Activated T-helper 17 cell treated with anti-CD3 and anti-CD28 coated beads, Interleukin-2, amount 50 U/mL, for 72 hours (primary cell): ENCODE measurements at places on chromosomes 7 and 10. TPM values are rescaled to one million over a fixed set of nuclear protein-coding genes. Genes with fewer than 3 reads are reported as not detected.

- no peak for ATAC-seq
Observed at GRCh38 chr7:104160375-104160774, 47.4 kb downstream of the ORC5 start.

DNA sequence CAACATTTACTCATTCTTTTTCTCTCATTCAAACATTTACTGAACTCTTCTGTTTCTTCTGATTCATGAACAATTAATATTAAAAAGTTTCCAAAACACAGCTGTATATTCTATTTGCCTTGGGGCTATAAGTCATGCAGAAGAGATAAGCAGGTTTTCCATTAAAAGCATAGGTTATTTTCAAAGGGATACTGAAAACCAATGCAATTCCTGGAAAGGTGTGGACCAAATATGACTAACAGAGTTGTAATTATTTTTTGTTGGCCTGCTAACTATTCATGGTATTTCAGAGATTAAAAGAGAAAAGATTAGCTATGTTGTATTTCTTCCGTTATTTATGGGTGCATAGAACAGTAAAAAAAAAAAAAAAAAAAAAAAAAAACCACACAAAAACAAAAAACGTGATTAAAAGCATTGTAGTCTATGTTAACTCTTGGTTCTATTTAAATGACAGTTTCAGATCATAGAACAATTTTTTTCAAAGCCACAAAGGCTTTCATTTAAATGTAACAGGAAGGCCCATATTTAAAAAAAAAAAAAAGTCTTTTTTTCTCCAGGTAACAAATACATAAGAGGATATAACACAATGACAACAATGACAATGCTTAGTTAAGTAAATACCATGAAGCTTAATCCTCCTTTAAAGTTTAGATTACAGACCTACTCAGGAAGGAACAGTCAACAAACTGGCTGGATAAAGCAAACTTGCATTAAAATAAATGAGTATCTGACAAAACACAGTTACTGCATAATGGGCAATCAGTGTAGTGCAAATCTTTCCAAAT, 1042.9 kb downstream of the GATA3 start:
- ATAC-seq, result no peak

ZNF485 gene
- 3.8 TPM for total RNA-seq

DNA sequence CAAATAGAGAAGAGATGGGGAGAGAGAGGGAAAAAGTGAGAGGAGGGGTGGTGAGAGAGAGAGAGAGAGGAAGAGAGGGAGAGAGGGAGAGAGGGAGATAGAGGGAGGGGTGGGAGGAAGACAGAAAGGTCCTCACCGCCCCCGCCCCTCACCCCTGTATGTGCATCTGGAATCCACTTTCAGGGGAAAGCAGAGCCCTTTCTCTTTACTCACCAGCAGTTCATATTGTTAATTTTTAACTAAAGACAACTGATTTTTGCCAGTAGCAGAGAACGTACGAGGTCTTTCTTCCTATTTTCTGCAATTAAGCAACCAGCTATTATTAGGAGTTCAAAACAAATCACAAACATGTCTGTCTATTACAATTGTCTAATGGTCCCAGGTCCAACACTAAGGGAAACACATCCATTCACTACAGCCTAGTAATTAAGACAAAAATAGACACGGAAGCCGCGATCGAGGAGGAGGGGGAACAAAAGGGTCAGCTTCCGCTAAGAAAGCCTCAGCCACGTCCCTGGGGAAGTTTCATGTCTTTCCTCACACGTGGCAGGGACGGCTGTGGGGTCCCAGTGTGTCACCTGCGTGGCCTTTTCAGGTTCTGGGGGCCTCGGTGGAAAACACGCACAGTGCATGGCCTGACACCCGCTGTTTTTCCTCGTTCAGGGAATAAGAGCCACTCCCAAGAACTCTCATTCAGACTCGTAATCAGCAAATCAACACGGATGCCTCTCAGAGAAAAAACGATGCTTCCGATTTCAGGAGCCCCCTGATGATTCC, 572.0 kb downstream of the PTPRN2 start:
- ATAC-seq, result no peak
